AG09319 (cell line): ENCODE measurements at places on chromosomes 7 and 10.

GRCh38 chr10:43409385-43410109 is 561 bp upstream of the HNRNPF start:
- no peak for DNase-seq

DNA sequence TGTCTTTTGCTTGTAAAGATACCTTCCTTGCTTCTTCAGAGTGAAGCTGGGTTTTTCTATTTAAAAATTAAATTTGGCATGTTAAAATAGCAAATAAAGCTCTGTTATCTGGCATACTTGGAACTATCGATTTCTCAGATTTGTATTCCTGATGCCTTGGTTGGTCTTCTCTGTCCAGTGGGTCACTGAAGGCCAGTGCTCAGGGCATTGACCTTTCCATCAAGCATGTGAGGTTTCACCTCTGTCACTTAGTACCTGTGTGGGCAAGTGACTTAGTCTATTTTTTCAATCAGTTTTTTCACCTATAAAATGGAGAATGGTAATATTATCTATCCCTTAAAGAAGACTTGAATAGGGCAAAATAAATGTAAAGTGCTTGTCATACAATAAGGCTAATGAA is 311.3 kb downstream of the BICC1 start:
- DNase-seq = no peak

GRCh38 chr7:108027239-108027638 is 24.3 kb upstream of the LAMB1 start:
- no peak for DNase-seq

DNA sequence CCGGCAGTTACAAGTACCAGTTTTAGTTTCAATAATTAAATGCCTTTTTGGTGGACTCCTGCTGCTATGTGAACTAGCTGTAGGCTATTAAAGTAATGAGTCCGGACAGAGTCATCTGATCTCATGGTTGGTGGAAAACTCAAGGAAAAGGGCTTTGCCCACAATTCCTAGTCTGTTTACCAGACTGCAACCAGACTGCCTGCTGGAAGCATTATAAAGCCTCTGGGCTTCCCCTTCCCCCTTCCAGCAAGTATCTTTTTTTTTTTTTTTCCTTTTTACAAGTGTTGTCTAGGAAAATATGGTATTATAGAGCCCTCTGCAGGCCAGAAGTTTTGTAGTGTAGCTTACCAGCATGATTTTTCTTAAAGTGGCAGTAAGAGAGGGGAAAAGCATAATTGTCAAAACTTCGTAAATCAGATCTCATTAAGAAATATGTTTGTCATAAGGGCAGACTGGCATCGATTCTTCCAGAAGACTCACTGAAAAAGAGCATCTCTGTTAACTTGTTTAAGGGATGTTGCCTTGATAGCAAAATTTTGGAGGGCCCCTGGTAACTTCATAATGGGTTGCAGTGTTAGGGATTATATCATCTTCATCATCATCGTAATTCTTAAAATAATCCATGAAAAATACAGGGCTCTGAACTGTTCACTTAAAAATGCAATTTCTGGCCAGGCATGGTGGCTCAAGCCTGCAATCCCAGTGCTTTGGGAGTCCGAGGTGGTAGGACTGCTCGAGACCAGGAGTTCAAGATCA is 181.3 kb downstream of the TAX1BP1 start:
- peak; percentile 85 for DNase-seq

- DNase-seq = no peak
These were observed 5.1 kb upstream of the GRID1 start for GRCh38 chr10:86371691-86372090.

GRCh38 chr10:14875941-14876340 is 2.7 kb upstream of the SUV39H2 start:
- DNase-seq = no peak

DNA sequence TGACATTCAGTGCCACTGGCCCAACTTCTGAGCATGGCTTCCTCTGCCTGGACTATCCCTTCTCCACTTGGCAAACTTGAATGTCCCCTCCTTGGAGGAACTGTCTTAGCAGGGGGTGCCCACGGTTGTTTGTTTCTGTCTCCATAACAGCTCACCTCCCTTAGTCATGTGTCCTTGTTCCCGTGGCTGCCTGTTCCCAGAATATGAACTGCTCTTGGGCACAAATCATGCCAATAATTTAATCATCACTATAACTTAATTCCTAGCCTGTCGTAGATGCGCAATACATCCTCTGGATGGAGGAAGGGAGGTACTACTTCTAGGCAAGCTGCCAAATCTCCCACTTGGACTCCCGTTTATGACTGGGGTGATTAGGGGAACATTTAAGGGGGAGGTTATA is 173.1 kb downstream of the MYOF start:
- DNase-seq = no peak

- DNase-seq = no peak
These were observed 385.4 kb upstream of the LRGUK start for GRCh38 chr7:133741703-133742102.

DNA sequence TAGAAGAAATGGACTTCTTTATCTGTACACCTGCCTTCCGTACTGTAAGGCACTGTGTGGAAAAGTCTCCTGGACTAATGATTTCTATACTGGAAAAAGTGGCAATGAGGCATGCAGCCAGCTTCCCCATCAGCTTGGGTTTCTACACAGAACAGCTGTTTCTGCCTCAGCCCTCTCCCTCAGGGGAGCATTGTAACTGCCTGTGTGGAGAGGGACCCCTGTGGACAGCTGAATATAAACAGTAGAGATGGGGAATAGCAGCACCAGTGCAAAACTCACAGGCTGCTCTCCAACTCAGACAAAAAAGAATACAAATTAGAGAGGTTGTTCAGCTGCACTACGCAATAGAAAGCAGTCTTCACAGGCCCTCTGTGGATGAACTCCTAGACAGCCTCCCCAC is 451.3 kb upstream of the MBL2 start:
- no peak for DNase-seq

- no peak for DNase-seq
These were observed 15.9 kb upstream of the FAS start for GRCh38 chr10:88974446-88975376.

- no peak for DNase-seq
These were observed 4.9 kb upstream of the ADCY1 start for GRCh38 chr7:45569290-45569685.

DNA sequence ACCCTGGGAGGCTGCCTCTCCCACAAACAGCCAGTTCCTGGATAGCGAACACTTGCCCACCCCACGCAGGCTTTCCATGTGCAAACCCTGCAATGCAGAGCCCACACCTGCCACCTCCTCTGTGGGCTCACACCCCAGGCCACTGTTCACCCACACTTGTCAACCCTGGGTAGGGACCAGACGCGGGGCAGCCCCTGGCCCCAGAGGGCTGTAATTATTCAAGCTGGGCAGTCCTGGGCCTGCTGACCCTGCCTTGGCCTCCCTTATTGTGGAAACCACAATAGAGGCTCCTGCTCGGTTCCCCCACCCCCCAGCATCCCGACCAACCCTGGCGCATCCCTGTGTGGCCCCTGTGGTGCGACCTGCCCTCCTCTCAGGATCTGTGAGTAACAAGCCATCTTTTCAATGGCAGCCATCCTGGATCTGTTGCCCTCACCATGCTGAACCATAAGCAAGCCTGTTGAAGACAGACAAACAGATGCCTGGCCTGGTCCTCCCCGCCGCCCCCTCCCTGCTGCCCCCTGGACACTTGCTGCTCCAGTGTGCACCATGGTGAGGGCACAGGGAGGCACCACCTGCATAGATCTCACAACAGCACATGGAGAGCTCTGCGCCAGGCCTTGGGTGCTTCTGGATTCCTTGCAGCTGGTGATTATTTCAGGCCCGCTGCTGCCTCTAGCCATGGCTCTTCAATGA is 15.8 kb upstream of the UBE3C start:
- DNase-seq = no peak

DNA sequence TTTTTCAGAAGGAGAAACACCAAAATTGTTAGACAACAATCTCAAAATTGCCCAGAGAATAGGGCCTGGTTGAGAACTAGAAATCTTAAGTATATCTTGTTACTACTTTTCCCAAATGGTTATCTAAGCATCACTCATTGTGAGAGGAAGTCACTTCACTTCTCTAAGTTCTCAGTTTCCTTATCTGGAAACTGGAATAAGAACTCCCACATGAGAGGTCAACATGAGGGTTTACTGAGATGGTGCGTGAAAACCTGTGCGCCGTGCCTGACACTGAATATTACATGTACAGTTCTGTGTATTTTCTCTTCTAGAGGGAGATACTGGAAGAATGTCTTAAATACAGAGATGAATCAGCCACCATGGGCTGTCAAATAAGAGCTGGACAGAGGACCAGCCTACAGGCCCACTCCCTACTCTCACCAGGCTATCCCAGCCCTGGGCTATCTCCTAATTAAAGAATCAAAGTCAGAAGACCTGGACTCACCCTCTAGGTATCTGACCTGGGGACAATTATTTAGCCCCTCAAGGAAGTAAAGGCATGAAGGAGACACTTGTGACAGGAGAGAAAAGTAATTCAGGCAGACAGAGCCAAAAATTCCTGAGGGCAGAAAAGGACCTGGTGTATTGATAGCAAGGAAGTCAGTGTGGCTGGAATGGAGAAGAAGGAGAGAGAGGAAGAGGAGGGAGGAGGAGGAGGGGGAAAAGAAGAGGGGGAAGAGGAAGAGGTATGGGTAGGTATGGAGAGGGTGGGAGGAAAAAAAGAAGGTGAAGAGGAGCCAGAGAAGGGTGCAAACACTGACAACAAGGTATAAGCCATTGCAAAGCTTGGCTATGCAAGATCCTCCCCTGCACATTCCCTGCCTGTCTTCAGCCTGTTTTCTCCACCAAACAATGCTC is 44.9 kb downstream of the CCDC71L start:
- DNase-seq = no peak

DNA sequence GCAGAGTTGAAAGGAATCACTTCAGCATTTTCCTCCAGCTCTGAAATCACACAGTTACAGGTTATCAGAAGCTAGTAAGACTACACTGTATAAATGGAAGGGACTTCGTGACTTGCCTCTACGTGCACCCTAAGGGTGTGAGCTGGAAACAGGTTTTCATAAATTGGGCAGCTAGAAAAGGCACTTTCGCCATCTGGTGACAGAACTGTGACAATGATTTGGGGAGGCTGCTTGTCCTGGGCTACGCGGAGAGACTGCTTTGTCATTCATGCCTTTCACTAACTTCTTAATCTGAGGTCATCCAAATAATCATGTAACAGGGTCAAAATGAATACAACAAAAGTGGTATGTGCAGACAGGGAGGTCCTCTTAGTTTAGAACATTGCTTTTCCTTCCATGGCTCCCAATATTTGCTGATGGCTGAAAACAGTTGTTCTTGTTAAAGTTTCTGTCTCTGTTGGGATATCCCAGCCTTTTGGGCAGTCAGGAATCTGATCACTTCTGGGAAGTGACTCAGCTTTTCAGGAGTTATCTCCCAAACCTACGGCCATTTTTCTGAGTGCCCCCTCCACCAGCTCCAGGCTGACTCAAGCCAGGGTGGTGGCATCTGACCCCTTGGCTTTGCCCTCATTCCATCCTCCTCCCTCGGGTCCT is 17.8 kb downstream of the VWC2 start:
- no peak for DNase-seq

- no peak for DNase-seq
These were observed 2.2 kb upstream of the PON3 start for GRCh38 chr7:95398155-95398940.

DNA sequence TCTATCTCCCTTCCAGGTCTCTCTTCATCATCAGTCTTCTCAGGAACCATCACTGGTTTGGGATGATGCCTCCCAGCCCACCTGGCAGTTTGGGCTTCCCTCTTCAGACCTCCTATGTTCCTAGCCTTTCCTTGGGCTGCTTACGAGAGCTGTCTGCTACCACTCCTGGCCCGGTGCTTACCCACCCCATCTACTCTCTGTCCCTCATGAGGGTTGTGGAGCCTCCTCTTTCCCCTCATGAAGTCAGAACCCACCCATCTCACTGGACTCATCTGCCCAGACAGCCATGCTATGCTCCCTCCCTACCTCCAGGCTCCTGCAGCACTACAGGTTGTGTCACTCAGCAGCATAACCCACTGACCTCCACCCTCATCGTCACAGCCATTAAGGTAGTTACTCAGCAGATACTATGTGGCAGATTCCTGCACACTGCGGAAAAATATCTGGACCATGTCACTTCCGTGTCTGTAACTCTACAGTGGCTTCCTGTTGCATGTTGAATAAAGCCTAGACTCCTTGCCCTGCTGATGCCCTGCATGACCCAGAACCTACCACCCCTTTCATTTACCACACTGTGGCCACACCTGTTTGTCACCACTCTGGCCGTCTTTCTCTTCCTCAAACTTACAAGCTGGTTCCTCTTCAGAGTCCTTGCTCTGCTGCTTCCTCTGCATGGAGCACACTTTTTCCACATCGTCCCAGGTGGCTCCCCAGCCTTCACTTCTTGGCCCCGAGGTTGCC is 2.0 kb downstream of the DBNL start:
- no peak for DNase-seq

DNA sequence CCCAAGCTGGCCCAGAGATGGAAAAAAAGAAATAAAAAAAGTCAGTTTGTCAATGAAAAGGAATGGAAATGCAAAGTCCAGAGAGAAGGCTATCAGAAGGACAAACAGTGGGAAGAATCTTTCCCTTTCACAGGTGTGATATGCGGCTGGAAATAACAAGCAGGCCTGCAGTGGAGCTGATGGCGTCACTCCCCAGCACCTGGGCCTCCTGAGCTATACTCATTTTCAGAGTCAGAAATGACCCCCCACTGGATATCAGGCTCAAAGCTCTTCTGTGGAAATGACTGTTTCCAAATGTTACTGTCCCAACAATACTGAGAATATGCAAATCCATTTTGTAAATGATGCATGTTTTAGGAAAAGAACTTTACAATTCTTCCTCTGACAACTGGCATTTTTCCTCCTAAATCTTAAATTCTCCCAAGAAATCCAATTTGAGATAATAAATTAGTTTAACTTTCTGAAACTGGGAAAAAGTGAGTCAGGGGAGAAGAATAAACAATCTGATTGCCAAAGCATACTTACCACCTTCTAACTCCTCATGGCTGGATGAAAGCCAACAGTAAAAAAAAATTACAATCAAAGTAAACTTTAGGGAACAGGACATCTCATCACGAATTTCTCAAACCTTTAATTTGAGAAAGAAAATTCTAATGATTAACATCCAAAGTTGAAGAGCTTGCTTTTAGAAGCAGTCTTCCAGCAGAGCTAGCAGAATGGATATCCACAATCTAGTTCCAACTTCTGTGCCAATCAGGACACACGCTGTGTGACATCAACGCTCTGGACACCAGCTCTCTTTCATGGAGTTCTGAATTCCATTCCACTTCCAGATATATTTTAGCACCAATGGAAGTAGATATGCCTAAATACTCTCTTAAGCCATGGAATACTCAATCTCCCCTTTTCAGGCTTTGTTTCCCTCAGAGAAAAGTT is 5.3 kb upstream of the CUZD1 start:
- peak; percentile 23 for DNase-seq

- no peak for DNase-seq
These were observed 1.2 kb downstream of the TPK1 start for GRCh38 chr7:144834641-144835144.

- DNase-seq = no peak
These were observed 203.5 kb downstream of the CTNNA3 start for GRCh38 chr10:67492317-67493019.

- no peak for DNase-seq
These were observed 353.4 kb downstream of the DNAJB6 start for GRCh38 chr7:157690058-157690832.

- no peak for DNase-seq
These were observed 1.7 kb upstream of the DPYSL4 start for GRCh38 chr10:132184816-132185593.
